ENCODE measurements at places on chromosomes 12 and 14.

DNA sequence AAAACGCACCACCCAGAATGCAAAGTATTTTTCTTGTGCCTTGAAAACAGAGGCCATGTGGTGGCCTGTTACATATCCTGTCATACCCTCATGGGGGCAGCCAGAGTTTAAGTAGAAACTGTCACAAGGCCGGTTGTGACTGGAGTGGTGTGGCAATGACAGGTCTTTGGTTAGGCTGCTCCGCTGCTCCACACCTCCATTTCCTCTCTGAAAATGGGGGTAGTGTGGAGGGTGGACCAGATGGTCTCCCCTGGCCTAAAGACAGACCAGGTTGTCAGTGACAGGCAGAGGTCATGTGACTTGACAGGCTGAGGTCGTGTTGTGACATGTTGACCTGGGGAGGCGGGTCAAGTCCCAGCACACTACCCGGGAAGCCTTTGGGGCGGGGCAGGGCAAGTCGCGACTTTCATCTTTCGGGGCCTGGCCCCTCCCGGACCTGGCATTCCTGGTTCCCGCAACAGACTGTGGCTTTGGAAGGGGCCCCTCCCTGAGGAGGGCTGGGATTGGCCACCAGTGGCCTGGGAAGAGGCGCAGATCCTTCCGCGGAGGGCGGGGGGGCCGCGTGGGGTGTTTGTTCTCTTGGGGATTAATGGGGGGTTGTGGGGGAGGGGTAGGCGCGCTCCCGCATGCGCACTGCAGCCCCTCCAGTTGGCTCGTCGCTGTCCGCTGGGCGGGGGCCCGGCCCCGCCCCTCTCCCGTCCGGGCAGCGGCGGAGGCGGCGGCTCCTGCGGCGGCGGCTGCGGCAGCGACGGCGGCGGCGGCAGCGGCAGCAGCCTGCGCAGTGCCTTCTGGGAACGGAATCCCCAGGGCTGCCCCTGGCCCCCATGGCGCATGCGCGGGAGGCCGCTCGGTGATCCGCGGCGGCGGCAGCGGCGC is at the start of gene MBD6:
Gene MBD6, plus strand, starts transcription at position 814 of the 876 bp plus-strand sequence. CDS start 1,480 bp downstream, outside the sequence.
- DNase-seq, result peak; percentile 79

DNA sequence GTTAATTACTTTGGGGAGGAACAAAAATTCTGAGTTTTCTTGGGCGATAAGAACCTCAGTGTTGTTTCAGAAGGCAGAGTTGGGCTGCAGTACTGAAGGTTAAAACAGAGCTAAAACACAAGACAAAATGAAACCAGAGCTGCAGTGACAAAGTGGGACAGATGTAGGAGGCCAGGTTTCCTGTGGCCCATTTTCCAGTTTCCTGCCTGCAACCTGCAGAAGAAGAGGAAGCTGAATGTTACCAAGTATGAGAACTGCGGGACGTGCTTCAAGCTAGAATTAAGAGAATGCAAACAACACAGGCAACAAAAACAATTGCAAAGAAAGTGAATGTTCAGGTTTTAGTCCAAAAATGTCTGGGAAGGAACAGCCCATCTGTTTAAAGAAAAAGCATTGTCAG is 17.8 kb downstream of the ELK3 start:
- no peak for DNase-seq

GRCh38 chr14:52142504-52142903 is 73.6 kb upstream of the NID2 start:
- no peak for DNase-seq

GRCh38 chr14:68574906-68575305 is 218.0 kb downstream of the ZFP36L1 start:
- DNase-seq, result no peak

GRCh38 chr14:21711360-21711961 is 37.8 kb upstream of the OR4E1 start:
- DNase-seq, result no peak

DNA sequence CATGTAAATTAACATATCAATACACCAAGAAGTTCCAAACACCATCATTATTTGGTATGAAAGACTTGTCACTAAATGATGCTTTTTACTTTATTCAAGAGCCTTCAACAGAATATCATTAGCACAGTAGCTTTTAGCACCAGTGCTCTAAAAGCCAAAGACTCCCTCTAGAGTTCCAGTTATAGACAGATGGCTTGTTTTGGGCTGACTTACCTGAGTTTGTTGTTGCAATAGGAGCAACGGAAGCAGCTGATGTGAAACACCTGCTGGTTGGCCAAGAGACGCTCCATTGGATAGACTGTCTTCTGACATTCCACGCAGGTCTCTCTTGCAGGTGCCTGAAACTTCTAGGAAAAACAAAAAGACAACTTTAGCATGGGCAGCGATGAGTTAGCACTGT is 14.5 kb upstream of the CERS5 start:
- DNase-seq, result no peak

DNA sequence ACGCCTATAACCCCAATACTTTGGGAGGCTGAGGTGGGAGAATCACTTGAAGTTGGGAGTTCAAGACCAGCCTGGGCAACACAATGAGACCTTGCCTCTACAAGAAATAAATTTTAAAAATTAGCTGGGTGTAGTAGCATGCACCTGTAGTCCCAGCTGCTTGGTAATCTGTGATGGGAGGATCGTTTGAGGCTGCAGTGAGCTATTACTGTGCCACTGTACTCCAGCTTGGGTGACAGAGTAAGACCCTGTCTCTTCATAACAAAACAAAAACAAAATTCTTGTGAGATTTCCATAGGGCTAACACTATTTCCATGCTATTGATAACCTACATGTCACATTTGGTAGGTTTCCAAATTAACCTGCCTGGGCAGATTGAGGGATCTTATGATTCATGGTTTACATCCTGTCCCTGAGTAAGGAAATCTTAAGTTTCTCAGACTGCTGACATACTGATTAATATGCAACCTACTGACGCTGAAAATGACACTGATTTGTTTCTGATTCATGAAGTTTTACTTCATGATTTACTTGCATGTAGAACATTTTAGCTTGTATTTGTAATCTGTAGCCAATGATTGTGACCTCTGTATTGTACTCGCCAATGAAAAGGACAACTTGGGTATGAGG is 15.9 kb downstream of the ATP6V1D start:
- DNase-seq, result no peak

- DNase-seq, result peak; percentile 30
Measured at GRCh38 chr12:459430-460258, at the start of gene B4GALNT3. Gene B4GALNT3, plus strand, starts transcription at chr12:459939. Its CDS starts 438 bp downstream, at chr12:460377.

DNA sequence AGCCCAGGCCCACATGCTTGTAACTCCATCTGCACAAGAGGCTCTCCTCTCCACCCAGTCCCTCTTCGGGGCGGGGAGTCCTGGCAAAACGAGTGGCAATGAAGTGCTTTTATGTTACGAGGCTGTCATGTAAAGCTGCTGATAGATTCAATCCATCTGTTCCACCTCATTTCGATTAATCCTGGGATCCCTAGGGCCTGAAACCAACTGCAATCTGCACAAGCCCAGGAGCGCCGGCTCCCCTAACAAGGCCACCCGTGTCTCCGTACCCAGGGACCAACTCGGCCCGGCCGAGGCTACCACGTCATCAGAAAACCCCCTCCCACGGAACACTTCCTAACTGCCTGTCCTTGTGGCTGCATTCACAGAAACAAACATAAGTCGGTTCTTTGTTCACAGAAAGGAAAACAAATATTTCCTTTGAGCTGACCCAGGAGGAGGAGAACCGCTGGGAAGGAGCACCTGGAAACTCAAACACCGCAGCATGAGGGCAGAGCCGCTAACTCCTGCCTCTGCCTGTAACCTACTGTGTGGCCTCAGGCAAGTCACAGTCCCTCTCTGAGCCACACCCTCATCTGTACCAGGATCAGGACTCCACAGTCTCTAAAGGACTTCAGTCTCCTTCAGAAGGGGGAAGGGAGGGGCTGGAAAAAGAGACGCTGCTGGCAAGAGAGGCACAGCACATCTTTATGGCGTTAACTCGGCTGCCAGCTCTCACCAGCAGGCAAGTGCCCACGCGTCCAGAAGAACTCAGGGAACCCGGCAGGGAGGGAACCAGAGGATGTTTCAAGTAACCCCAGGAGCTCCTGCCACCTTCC is 47.8 kb downstream of the CCDC88C start:
- DNase-seq, result no peak
